ENCODE measurements at places on chromosomes 6 and 20.

GRCh38 chr6:132819405-132820161 lies 5.2 kb downstream of the RPS12 start:
- no peaks in the 10 kb centered on the region for H3K27me3 ChIP-seq
- H3K4me3 ChIP-seq = no peak overlapping the region
- no peak for DNase-seq
- H3K27ac ChIP-seq = no peak overlapping the region

DNA sequence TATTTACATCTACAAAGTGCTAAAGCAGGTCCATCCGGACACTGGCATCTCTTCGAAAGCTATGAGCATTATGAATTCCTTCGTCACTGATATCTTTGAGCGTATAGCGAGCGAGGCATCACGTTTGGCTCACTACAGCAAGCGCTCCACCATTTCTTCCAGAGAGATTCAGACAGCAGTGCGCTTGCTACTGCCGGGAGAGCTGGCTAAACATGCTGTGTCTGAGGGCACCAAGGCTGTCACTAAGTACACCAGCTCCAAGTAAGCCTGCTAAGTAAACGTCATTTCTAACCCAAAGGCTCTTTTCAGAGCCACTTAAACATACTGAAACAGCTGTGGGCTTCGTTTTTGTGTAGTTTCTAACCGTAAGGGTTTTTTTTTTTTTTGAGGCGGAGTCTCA lies 27.5 kb upstream of the SLC17A4 start:
- no peak overlapping the region for H3K27ac ChIP-seq
- H3K4me1 ChIP-seq = no peaks in the 10 kb centered on the region
- no peak overlapping the region for H3K4me3 ChIP-seq
- H3K36me3 ChIP-seq = no peaks in the 10 kb centered on the region
- H3K27me3 ChIP-seq = no peaks in the 10 kb centered on the region
- no peak for DNase-seq

DNA sequence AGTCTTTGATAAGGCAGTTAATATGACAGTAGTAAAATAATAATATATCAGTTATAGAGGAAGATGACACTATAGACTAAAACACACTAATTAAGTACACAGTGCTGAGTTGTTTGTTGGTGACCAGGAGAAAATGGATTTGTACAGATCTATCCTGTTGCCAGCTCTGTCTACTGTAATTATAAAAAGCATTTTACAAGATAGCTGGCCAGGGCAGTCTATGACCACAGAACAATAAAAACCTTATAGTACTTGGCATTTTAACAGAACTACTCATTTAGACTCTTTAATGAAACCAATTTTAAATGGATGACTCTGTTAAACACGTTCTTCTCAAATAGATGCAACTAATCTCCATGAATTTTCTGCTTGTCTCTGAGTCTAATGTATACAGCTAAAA lies 367.5 kb downstream of the BTBD9 start:
- DNase-seq = no peak
- H3K36me3 ChIP-seq = no peaks in the 10 kb centered on the region
- H3K27me3 ChIP-seq = no peaks in the 10 kb centered on the region
- H3K27ac ChIP-seq = no peak overlapping the region
- H3K4me1 ChIP-seq = peaks cover 4% of the 10 kb centered on the region

DNA sequence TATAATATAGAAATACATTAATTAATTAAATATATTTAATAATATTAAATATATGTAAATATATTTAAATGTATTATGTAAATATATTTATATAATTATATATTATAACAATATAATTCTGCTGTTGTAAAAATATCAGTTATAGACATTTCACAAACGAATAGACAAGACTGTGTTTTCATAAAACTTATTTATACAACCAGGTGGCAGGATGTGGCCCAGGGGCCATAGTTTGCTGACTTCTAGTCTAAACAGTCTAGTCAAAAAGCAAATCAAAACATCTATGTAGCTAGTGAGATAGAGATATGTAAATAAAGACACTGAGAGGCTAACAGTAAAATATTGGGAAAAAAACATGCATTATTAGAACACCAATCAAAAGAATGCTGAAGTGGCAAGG lies 136.4 kb downstream of the TBXT start:
- DNase-seq = no peak
- H3K27ac ChIP-seq = no peak overlapping the region
- H3K27me3 ChIP-seq = no peaks in the 10 kb centered on the region

DNA sequence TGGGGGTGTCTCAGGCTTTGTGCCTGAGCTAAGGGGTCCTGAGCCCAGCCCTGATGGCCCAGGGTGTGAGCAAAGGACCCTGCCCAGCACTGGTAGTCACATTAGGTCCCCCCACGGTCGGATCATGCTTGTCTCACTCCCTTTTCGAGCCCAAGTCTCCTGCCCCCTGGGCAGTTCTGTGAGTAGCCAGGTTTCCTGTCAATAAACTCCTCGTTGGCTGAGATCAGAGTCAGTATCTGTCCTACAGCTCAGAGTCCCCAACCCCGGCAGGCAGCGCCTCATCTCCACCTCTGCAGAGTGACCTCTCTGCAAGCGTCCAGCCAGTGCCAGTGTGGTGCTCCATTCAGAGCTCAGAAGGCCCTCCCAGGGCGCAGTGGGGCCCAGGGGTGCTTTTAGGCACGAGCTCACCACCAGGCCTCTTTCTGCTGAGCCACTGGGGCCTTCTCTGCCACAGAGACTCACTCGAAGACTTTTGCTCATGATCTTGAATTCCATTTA lies 93.7 kb upstream of the PMEPA1 start:
- no peaks in the 10 kb centered on the region for H3K36me3 ChIP-seq
- H3K4me1 ChIP-seq = no peaks in the 10 kb centered on the region
- no peak for DNase-seq
- H3K27ac ChIP-seq = no peak overlapping the region
- H3K4me3 ChIP-seq = no peak overlapping the region
- H3K27me3 ChIP-seq = no peaks in the 10 kb centered on the region

- no peaks in the 10 kb centered on the region for H3K4me1 ChIP-seq
- H3K36me3 ChIP-seq = no peaks in the 10 kb centered on the region
- DNase-seq = no peak
- H3K27me3 ChIP-seq = no peaks in the 10 kb centered on the region
- H3K27ac ChIP-seq = no peak overlapping the region
Measured at GRCh38 chr6:48713612-48714011, 602.6 kb upstream of the PTCHD4 start.

- no peaks in the 10 kb centered on the region for H3K36me3 ChIP-seq
- peak; percentile 55 for DNase-seq
- no peak overlapping the region for H3K4me3 ChIP-seq
- H3K4me1 ChIP-seq = peaks cover 10% of the 10 kb centered on the region
- peak overlapping the region; percentile 5 for H3K27ac ChIP-seq
- no peaks in the 10 kb centered on the region for H3K27me3 ChIP-seq
Measured at GRCh38 chr6:3345836-3346235, 87.1 kb downstream of the PSMG4 start.

DNA sequence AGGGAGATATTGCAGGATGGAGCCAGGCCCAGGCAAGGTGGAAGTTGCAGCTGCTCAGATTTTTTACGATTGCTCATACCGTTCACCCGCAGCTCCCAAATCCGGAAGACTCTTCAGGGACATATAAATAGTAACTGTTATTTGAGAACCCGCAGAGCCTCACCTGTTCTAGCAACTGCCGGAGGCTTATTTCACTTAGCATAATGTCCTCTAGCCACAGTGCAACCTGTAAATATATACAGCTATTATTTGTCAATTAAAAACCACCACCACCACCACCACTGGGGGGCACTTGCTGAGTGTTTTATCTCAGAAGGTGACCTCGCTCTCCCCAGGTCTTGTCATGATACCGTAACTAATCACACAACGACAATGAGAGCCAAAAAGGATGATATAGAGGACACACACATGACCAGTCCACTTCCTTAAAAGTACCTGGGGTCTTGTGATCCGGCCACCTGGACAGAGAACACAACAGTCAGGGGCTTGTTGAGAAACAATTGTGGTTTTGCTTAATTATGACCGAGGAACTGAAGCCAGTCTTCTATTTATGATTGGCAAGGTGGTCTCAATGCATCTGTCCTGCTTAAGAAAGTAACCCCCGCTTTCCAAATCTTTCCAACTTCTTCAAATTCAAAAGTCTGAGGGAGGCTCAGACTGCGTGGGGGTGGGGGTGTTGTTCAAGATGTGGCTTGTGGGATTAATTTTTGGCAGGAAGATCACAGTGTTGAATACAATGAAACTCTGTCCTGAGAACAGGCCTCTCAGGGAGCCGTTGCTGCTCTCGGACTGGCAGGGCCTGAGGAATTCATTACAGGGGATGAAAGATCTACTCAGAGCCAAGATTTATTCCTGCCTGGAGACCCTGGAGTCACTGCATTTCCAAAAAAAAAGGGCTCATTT lies 107.7 kb upstream of the PRND start:
- H3K27ac ChIP-seq = no peak overlapping the region
- H3K27me3 ChIP-seq = no peaks in the 10 kb centered on the region
- H3K4me1 ChIP-seq = no peaks in the 10 kb centered on the region
- H3K36me3 ChIP-seq = no peaks in the 10 kb centered on the region
- H3K4me3 ChIP-seq = no peak overlapping the region
- no peak for DNase-seq

GRCh38 chr6:22153384-22154158 lies 143.3 kb downstream of the PRL start:
- no peak overlapping the region for H3K27ac ChIP-seq
- H3K4me1 ChIP-seq = peaks cover 7% of the 10 kb centered on the region
- no peaks in the 10 kb centered on the region for H3K27me3 ChIP-seq
- H3K36me3 ChIP-seq = no peaks in the 10 kb centered on the region
- no peak for DNase-seq
- no peak overlapping the region for H3K4me3 ChIP-seq

GRCh38 chr6:36851149-36851614 lies 11.9 kb upstream of the CPNE5 start:
- peak overlapping the region; percentile 32 for H3K27ac ChIP-seq
- no peaks in the 10 kb centered on the region for H3K27me3 ChIP-seq
- peaks cover 10% of the 10 kb centered on the region for H3K36me3 ChIP-seq
- no peak for DNase-seq
- peaks cover 11% of the 10 kb centered on the region for H3K4me1 ChIP-seq
- H3K4me3 ChIP-seq = no peak overlapping the region

- no peak overlapping the region for H3K4me3 ChIP-seq
- H3K27ac ChIP-seq = no peak overlapping the region
- H3K36me3 ChIP-seq = no peaks in the 10 kb centered on the region
- DNase-seq = no peak
- H3K4me1 ChIP-seq = peaks cover 16% of the 10 kb centered on the region
Measured at GRCh38 chr6:119128252-119128912, 49.9 kb upstream of the FAM184A start.

All from upper lobe of left lung (tissue), 6 donors.